ENCODE measurements at places on chromosomes 2 and 18. TPM values are rescaled to one million over a fixed set of nuclear protein-coding genes. Genes with fewer than 3 reads are reported as not detected.
A peak's percentile ranks its signal among the peaks of the same experiment; 100 is the strongest.

Gene CXCR4
- 42.2 TPM for total RNA-seq

GRCh38 chr2:84904717-84905174 is 710 bp upstream of the TMSB10 start:
- no peaks in the 10 kb centered on the region for H3K4me1 ChIP-seq
- no peak for DNase-seq
- no peaks in the 10 kb centered on the region for H3K27me3 ChIP-seq

DNA sequence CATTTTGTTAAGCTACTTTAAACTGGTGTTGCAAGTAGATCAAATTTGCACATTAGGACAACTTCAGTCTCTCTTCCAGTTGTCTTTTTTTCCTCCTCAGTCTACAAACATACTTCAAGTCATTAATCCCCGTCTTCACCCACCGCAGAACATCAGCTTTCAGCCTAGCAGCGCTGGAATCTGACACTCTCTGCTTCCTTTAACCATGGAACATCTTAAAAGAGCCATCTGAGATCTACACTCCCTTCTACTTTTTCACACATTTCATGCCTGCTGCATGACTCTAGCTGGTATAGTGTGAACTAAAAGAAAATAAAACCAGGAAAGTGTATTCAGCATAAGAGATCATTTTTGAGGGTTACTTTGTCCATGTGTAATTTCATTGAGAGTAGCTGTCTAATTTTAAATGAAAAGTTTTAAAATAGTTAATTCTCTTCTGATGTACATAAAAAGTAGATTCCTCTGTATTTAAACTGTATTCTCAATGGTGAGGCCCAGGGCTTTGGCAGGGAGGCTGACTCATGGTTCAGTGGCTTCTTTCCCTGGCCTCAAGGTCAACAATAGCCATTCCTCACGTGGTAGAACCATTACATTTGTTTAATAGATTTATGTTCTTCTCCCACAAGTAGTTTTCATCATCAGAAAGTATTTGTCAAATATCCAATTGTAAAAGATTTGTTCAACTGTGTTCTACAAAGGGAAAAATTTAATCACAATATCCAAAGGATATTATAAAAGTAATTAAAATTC is 16.5 kb downstream of the SGPP2 start:
- H3K4me3 ChIP-seq, result no peak overlapping the region
- H3K27ac ChIP-seq, result no peak overlapping the region
- no peaks in the 10 kb centered on the region for H3K27me3 ChIP-seq
- DNase-seq, result no peak

DNA sequence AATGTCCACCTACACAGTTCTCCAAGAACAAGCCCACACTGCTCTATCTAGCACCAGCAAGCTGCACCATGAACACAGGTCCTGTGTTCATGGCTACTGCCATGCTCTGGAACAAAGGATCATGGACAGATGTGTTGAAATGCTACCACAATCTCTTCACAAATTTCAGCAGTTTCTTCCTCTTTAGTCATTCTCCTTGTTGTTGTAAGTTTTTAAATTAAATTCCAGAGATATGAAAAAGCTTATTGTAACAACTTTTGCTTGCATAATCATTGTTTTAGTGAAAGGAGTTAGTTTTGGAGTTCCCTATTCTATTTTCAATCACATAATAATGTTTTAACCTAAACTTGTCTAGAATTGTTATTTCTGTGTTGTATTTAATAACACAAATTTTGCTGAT is 17.2 kb upstream of the NAPG start:
- H3K27me3 ChIP-seq, result no peaks in the 10 kb centered on the region
- H3K27ac ChIP-seq, result no peak overlapping the region

Gene HRH4
- not detected for total RNA-seq

GRCh38 chr18:52341608-52342381 is 1.8 kb downstream of the DCC start:
- peaks cover 4% of the 10 kb centered on the region for H3K27me3 ChIP-seq

Gene RNF144A
- 3.4 TPM for total RNA-seq

- no peak for DNase-seq
- peak within 1 kb of the TSS; percentile 79 for H3K27ac ChIP-seq
- H3K27me3 ChIP-seq, result no peaks in the 10 kb centered on the region
- peak within 1 kb of the TSS; percentile 97 for H3K4me3 ChIP-seq
- H3K36me3 ChIP-seq, result no peaks in the 10 kb centered on the region
These were observed at the start of gene RNF152 for GRCh38 chr18:61892683-61893308. Gene RNF152, minus strand, starts transcription at chr18:61893007. Its CDS starts 76,544 bp downstream, at chr18:61816463.

Gene CPO
- 3.0 TPM for total RNA-seq

DNA sequence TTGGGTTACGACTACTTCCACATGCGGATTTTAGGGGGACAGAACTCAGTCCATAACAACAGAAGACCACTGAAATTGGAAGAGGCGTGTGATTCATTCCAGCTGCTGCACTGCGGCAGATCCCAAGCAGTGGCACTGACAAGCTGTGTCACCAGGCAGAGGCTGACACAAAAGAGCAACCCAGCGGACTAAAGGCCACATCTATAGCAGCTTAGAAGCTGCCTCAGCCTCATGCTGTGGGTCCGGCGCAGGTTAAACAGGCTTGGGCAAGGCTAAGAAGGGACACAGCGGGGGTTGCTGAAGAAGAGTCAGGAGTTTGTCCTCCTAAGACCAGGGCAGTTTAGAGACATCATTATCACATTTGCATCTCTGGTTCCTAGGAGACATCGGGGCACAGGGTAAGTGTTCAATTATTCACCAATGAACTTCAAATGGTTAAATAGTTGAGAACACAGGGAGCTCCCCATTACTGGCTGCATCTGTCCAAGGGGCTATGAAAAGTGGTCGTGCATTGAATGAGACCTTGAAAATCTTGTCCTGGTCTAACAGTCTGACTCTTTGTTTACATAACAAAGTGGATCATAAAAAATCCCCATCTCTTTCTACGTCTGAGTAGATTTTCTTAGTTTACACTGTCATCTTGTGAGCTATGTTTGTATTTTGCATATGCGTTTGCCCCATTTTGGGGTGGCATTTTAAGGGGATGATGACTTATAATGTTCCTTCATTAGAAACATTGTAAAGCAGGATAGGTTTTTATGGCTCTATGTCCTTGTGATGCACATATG is 162.3 kb upstream of the TRIB2 start:
- no peaks in the 10 kb centered on the region for H3K36me3 ChIP-seq
- H3K27ac ChIP-seq, result peak overlapping the region; percentile 60
- DNase-seq, result no peak

Gene SLC35G4
- not detected for total RNA-seq

Gene TSPYL6
- 0.14 TPM for total RNA-seq

DNA sequence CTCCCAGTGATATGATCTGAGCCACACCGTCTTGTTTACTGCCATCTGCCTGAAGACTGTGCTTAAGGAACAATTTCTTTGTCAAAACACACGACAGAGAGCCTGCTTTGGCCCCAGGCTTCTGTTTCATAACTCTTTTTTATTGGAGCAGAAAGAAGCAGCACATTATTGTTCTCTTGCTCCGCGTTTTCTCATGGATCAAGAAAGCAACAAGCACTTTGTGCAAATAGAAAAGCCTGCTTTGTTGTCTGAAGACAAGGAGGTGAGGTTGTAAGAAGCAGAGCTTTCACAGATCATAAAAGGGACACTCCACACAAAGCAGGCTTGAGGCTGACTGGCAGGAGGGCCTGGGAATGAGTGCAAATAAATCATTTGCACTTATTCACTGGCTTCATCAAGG is 118.3 kb upstream of the FAM136A start:
- no peak overlapping the region for H3K27ac ChIP-seq
- H3K36me3 ChIP-seq, result no peaks in the 10 kb centered on the region
- DNase-seq, result no peak
- H3K27me3 ChIP-seq, result no peaks in the 10 kb centered on the region

DNA sequence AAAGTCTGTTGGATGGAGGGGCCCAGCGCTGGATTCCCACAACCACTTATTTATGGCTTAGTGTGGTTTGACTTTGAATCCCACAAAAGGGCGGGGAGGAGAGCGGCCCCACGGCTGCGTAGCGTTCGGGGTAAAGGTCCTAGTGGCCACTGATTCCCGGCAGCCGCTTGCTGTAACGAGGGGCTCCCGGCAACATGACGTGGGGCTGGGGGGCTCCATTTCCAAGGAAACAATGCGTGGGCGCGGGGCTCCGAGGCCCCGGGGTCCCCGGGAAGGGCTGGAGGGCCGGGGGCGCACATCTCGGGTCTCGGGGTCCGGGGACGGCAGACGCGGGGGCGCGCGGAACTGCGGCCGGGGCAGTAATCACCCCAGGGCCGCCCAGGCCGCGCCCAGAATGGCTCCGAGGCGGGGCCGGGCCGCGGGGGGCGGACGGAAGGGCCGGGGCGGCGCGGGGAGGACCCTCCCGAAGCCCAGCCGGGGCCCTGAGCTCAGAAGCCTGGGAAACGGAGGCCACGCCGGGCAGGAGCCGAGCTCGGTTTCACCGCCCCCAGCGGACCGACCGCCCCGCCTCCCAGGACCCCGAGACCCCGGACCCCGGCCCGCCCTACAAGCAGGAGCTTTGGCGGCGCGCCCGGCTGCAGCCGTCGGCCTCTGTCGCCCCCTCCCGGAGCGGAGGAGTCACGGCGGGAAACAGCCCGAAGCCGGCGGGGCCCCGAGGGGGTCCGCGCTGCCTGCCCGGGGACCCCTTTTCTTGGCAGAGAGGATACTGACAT is 11.9 kb upstream of the MLPH start:
- H3K27ac ChIP-seq, result peak overlapping the region; percentile 81
- no peaks in the 10 kb centered on the region for H3K36me3 ChIP-seq
- DNase-seq, result no peak
- peak overlapping the region; percentile 86 for H3K4me3 ChIP-seq

GRCh38 chr2:96930351-96931010 is 55.9 kb downstream of the FAM178B start:
- no peaks in the 10 kb centered on the region for H3K36me3 ChIP-seq
- DNase-seq, result no peak
- no peak overlapping the region for H3K4me3 ChIP-seq
- H3K27me3 ChIP-seq, result no peaks in the 10 kb centered on the region
- no peak overlapping the region for H3K27ac ChIP-seq

Gene LTBP1
- total RNA-seq, result 584 TPM

Data from thoracic aorta (tissue), 2 donors.